ENCODE measurements at places on chromosomes 5 and 9.

DNA sequence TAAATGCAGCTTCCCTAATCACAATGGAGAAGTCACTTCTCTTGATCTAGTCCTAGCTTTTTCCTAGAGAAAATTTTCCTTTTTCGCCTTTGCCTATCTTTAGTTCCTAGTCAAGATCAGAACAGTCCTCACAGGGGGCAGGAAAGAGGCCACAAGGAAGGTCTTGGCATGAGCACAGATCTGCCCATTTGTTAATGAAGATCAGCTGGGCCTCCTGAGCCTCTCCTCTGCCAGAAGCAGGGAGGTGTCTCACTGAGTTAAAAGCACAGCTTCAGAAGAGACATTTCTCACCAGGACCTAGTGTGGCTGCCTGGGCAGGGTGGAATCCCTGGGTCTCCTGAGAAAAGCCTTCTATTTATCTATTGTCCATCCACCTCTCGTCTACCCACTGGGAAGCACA is 357.8 kb downstream of the TMEM38B start:
- DNase-seq, result no peak

DNA sequence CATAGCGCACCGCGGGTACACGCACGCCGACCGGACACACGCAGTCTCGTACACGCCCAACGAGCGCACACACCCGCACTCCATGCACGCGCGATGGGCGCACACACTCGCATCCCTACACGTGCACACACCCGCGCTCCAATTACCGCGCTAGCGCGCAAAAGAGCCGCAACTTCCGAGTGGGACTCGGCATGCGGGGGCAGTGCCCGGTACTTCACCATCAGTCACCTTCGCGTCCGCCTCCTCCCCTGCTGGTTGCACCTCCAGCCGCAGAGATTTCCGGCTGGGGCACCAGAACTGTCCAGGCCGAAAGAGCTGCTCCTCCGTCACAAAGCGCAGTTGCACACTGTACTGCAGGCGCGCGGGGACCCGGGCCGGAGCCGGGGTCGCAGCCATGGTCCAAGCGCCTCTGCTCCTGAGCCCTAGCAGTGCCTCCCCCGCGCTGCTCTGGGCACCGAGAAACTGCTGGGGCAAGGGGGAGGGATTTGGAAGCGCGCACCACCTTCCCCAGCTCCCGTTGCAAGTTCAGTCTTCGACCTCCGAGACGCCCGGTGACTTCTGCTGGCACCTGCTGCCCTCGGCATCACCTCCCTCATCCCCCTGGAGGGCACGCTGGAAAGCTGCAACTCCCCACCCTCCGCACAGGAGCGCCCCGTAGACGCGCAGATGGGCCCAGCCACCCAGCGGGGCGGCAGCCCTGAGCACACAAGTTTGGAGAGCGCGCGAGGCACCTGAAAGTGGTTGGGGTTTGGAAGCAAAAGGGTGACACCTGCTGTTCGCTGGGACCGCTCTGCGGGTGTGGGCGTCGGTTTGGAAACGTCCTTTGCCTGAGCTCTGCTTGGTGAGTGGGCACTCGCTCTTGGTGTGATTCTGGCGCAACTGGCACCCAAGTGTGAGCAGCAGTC is 337.4 kb upstream of the PUM3 start:
- DNase-seq, result peak; percentile 5

DNA sequence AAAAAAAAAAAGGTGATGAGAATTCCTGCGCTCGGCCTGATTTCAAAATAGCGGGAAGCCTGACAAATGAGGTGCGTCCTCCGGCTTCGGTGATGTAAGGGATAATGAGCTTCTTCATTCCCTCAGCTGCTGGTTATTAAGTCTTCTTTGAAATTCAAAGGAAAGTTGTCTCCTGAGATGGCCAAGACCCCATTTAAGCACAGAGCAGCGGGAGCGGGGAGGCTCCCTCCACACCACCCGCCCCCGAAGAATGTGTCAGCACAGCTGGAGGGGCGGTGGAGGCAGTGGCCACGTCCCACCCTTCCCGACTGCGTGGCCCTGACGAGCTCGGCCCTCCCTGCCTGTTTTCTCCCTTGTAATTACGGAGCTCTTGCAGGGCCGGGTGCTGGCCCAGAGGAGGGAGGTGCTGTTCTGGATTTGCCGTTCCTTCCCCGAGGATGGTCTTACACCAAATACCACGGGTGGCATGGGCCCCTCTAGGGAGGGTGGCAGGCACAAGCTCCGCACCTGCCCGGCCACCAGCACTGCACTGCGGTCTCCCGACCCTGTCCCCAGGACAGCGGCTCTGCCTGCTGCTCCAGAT is 31.0 kb downstream of the SLC9A3 start:
- no peak for DNase-seq

DNA sequence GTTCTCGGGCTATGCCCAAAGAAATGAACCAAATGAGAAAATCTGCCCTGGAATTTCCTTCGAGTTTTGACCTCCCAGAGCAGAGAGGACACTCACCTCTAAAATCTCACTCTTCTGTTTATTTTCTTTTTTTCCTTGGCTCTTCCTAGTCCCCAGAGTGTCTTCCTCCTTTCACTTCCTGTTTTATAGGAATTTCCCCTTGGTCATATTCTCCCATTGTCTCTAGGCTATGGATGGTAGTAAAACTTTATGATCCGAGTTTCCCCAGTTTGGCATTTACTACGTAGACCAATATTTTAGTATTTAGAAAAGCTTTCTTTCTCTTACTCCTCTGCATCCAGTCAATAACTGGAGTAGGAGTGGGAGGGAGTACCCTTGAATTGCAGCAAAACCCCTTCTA is 354.5 kb upstream of the ZNF608 start:
- DNase-seq, result no peak

DNA sequence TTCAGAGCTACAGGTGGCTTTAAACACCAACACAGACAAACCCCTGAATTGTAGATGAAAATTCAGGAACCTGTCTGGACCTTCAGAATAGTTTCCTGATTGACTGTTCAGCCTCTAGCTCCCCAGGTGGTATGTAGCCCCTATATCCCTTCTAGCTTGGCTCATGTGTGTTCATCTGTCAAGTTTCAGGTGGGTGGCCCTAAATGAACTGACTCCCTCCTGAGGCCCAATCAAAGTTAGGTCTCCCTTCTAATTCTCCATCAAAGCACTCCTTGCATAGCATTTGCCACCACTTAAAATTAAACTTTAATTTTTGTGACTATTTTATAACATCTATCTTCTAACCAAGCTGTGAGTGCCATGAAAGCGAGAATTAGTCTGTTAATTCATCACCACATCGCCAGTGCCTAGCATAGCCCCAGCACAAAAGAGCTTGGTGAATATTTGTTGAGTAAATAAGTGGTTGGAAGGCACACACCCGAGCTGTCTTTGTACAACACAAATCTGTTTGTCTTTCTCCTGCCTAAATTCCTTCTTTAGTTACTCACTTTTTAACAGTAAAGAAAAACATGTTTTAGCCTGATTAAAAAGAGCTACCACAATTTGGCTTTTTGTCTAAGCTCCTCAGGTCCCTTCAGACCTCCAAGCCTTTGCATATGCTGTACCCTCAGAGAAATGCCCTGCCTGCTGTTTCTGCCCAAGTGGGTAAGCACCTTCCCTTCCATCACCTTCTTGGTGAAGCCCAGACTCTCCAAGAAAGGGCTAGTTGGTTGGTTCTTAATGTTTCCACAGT is 138.1 kb upstream of the HMHB1 start:
- no peak for DNase-seq

DNA sequence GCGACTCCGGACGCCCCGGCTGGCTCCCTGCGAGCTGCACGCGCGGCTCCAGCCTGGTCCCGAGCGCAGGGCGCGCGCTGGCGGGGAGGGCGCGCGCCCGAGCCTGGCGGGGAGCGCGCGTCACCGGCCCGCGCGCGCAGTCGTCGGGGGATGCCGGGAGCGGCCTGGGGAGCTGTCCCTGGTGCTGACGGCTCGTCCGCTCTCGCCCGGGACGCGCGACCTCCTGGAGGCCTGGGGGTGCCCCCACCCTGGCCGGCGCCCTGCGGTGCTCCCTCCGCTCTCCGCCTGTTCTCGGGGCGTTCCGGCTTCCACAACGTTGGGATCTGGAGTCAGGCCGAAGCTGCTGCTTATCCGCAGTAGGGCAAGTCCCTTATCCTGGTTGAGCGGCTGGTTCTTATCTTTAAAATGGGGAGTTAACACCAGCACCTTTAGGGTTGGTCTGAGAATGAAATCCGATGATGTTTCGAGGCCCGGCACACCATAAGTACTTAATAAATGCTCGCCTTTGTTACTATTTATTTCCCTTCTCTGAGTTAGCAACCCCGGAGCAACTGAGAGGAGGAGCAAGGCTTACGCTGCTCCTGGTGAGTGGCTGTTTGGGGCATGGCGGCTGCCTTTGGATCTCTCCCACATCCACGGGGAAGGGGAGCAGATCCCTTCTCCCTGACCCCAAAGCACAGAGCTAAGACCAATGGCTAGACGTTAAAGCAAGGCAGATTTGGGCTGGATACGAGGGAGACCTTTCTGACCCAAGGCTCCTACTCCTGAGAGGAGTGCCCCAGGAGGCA is at the start of gene FAM163B:
Gene FAM163B (minus strand): TSS at position 79 of the 788 bp plus-strand sequence. CDS start 29,166 bp downstream, outside the sequence.
- peak; percentile 4 for DNase-seq

DNA sequence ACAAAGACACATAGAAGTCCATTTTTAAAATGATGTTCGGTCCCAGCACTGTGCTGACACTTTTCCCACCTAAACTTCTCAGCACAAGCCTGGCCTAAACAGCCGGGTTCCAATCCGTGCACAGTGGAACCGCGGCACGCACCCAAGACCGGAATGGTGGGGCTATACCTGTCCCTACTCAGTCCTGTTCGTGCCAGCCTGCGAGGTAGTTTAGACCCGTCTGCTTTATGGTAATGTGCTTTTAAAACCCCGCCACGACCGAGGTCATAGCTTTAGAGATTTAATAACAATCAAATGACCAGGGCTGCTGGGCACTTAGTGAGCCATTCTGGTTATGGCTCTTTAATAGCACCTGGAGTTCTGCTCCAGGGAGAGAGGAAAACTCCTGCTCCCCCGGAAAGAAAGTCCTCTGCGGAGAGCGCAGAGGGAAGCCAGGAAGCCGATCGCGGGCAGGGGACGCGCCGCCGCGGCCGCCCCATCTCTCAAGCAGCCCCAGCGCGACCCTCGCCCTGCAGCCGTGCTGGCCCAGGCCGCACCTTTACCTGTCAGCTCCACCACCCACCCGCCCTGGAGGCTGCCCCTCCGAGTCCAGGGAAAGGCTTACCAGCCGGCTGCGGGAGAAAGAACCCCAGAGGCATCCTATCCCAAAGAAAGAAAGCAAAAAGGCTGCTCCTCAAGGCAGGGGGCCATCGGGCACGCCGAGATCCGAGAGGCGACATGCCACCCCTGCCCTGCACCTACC is 511 bp downstream of the ARL15 start:
- peak; percentile 32 for DNase-seq

- DNase-seq, result no peak
Measured at GRCh38 chr5:169416583-169417196, 115.8 kb upstream of the SLIT3 start.

GRCh38 chr9:109164042-109164441 is 3.0 kb downstream of the FRRS1L start:
- no peak for DNase-seq

- no peak for DNase-seq
Measured at GRCh38 chr9:123550012-123550411, 194.0 kb downstream of the CRB2 start.

GRCh38 chr5:84242286-84242685 is 142.4 kb downstream of the EDIL3 start:
- DNase-seq, result no peak

DNA sequence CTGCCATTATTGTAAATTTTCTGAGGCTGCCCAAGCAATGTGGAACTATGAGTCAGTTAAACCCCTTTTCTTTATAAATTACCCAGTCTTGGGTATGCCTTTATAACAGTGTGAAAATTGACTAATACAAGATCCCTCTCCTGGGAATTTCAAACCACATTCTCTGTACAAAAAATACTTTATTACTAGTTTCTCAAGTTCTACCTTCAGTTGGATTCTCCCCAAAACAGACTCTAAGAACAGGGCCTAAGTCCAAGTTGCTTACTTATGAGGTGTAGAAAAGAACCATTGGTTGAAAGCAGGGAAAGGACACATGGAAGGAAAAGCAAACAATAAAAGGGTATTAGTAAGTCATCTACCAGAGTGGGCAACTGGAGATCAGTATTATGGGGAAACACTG is 343.2 kb downstream of the TMEM232 start:
- DNase-seq, result no peak

DNA sequence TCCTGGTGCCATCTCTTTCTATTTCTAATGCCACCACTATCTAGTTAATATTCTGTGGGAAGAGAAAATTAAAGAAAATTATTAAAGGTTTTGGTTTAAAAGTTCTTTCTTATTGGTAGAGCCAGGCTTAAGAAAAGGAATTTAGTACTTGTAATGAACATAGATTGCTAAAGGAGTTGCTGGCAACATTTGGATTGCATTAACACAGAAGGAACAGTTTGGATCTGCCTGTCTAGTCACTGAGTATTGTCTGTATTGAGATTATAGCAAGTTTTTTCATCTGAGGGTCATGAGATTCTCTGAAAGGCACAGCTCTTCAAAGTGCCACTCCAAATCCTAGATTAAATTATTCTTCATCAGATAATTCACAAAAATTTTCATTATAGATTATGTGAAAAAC is 32.0 kb downstream of the FSD1L start:
- no peak for DNase-seq

GRCh38 chr5:437281-437771 is 5.7 kb upstream of the EXOC3 start:
- no peak for DNase-seq

DNA sequence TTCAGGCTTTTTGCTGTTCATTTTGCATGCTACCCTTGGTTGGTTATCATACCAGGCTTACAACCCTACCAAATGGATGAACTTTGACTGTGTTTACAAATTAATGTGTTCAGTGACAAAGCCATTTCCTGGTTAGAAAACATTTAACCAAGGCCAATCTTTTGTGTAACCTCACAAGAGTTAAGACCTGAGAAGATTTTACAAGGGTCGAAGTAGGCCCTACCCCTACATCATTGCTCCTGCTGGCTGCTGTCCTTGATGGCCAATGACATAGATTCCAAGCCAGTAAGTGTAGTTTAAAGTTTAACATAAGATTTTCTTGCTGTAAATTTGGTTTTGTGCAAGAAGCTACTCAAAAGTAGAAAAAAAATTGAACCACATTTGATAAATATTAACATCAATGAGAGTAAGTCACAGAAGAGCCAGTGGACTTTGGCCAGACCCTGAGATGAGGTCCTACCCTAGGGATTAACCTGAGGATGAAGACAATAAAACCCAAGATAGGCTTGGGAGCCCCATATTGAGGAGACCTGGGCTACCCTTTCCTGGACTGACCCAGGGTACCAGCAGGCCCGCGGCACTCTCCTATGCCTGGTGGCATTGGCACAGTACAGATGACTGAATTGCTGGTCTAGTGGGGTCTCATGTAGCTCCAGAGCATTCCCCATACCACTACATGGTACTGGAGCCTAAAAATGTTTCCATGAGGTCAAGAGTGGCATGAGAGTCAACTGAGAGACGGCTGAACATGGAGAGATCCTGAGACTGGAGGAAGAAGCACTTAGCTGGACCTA is 8.3 kb downstream of the C1QTNF3 start:
- DNase-seq, result no peak

- no peak for DNase-seq
Measured at GRCh38 chr9:14413812-14414211, 99.9 kb upstream of the NFIB start.

- no peak for DNase-seq
Measured at GRCh38 chr9:90306158-90306557, 336.5 kb downstream of the DIRAS2 start.
